ENCODE measurements at places on chromosomes 3 and 15.

DNA sequence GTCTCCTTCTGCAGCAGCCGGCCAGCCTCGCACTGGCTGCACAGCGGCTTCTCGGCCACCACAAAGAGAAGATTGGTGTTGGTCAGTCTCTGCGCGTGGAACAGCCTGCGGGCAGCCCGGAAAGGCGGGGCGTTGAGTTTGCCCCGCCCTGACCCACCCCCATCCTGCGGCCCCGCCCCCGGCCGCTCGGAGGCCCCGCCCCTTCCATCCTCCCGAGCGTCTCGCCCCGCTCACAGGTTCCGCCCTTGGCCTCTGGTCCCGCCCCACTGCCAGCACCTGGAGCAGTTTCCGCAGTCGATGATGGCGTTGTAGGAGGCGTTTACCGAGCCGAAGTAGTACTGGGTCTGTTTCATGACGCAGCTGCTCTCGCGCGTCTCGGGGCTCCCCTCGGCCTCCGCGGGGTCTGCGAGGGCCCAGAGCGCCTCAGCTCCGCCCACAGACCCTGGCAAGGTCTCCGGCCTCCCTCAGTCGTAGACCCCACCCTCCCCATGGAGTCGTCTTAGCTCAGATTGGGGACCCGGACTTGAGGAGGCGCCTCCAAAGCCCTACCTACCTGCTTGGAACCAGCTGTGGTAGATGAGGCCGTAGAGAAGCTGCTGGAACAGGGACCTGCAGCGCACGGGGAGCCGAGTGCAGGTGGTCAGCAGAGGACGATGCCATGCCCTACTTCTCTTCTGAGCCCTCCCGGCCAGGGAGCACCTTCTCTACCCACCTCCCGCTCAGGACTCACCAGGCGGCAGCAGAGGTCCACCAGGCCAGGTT is 5.9 kb upstream of the TMEM115 start:
- DNase-seq, result no peak

DNA sequence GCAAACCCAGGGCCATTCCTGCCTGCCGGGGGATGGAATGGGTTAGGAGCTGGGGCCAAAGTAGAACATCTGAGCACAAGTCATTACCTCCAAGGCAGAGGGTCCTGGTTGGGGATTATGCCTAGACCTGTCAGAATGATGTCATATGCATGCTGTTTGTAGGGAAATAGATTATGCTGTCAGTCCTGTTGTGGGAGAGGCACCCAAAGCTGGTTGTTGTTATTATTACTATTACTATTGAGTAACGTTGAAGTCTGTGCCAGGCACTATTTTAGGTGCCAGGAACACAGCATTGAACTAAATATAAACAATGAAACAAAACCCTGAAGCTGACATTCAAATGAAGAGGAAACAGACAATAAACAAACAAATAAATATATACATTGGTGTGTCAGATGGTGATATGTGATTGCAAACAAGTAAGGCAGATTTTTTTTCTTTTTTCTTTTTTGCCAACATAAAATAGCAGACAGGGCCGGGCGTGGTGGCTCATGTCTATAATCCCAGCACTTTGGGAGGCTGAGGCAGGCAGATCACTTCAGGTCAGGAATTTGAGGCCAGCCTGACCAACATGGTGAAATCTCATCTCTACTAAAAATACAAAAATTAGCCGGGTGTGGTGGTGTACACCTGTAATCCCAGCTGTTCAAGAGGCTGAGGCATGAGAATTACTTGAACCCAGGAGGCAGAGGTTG is 2.0 kb downstream of the P4HTM start:
- DNase-seq, result no peak

DNA sequence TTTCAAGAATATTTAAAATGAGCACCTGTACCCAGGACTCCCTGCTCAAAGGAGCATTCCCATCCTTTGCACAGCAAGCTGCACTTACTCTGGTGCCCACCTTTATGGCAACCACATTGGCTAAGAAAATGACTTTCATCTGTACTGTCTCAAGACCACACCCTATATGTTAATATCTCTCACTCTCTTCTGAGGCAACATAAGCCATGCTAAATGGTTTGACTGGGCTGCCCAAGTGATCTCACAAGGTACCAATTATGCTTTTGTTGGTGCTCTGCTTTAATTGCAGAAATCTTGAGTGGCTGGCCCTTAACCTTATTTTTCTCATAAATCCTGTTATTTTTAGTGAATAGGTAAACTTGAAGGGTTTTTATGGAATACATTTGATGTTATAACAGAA is 17.7 kb downstream of the RYK start:
- no peak for DNase-seq

DNA sequence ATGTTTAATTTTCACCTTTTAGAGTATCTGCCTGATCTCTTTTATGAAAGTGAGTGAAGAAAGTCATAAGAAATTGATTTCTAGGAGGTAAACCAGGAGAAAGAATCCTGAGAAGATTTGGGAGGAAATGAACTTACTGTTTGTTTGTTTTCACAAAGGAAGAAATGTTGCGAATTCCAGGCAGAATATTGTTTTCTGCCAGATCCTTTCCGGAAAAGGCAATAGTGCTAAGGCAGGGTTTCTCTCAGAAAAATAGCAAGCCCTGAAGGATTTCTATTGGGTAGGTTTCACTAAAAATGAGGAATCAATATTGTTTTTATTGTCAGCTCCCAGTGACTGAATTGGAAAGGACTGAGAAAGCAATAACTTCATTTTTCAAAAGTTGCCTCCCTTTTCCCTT is 85.7 kb upstream of the TGFBR2 start:
- no peak for DNase-seq

GRCh38 chr3:124451630-124452317 is 278.5 kb upstream of the UMPS start:
- no peak for DNase-seq

- DNase-seq, result no peak
Observed at GRCh38 chr3:164620423-164620822, 457.9 kb downstream of the SI start.

DNA sequence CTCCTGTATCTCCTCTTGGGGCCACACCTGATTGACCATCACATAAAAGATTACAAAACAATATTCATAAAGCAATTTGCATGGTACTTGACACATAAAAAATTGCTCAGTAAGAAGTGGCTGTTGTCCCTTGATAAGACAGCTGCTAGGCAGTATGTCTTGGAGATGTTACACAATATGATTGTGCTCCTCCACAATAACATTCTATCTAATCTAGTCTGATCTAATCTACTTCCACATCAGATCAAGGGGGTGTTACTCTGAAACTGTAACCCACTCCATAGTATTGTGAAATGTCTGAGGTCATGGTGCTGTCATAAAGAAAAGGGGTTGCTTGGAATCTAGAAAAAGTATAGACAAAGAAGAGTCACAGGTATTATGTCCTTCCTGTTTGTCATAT is 23.4 kb upstream of the AQP9 start:
- DNase-seq, result no peak

- DNase-seq, result no peak
Observed at GRCh38 chr3:28348265-28348628, 274 bp upstream of the ZCWPW2 start.

DNA sequence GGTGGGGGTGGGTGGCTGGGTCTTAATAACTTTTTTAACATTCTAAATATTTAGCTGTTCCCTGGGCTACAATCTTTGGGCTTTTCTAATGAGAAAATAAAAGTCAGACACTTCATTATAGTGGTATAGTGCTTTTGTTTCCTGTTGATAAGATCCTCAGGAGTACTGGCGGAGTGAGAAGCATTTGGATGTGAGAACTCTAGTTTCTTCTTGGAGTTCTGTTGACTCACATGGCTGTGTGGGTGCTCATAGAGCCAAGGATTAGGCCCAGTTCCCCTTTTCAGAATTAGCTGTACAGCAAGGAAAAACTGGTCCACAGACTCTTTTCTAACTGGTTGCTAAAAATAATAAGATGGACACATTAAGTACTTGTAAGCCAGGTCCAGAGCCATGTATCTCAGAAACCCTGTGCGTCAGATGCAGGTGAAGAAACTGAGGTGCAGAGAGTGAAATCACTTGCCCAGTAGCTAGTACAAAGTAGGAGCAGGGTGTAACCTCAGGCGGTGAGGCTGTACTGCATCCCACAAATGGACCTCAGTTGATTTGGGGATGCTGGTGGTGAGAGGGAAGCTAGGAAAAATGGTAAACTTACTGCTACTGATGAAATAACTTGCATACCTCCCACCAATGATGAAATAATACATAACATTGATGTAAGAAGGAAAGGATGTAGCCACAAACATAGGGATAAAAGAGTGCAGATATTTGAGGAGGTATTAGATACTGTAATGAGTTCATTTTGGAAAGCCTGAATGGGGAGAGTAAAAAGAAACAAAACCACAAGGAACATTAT is 2.3 kb downstream of the ITPR1 start:
- no peak for DNase-seq

- no peak for DNase-seq
Observed at GRCh38 chr3:36786921-36787890, 22.9 kb upstream of the DCLK3 start.

DNA sequence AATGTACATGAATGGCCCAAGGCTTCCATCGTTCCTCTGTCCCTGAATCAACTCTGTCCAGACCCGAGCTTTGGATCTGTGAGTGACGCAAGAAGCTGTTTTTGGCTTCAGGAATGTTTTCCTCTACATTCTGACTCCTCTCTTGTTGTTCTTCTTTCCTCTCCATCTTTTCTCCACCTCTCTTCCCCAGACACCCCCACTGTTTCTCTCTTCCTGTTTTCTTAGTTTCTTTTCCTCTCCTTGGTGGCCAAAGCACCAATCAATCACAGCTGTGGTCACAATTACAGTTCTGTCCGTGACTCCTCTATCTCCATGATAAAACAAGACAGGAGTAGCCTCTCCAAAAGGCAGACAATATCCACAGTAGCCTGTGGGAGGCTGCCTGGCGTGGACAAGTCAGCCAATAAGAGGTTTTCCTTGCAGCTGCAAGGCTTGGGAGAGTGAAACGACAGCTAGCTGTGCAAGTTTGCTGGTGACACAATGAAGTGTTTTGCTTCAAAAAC is 4.9 kb upstream of the TMEM212 start:
- DNase-seq, result no peak

DNA sequence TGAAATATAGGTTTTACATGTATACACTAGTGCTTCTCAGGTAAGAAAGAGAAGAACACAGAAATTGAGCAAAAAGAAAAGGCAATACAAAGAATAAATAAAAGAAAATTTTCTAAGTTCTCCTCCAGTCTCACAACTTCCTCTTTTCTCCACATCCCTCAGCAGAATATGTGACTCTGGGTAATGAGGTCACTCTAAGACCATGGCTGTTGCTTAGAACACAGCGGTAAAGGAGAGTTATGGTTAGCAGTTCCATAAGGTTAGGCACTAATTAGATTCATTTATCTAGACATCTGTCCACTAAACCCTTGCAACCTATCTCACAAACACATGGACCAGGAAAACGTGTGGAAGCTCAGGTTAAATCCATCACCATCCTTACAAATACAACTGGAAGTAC is 47.9 kb downstream of the IGSF11 start:
- DNase-seq, result no peak

- no peak for DNase-seq
Observed at GRCh38 chr15:91559066-91559465, 294.4 kb upstream of the SLCO3A1 start.

Measured in DMS79 treated with DMSO at 0.1 percent for 48 hours (cell line).